ENCODE measurements at places on chromosomes 3 and 15. TPM values are rescaled to one million over a fixed set of nuclear protein-coding genes. Genes with fewer than 3 reads are reported as not detected.

GRCh38 chr3:38740537-38740936 lies 75.5 kb downstream of the SCN10A start:
- no peak for DNase-seq

DNA sequence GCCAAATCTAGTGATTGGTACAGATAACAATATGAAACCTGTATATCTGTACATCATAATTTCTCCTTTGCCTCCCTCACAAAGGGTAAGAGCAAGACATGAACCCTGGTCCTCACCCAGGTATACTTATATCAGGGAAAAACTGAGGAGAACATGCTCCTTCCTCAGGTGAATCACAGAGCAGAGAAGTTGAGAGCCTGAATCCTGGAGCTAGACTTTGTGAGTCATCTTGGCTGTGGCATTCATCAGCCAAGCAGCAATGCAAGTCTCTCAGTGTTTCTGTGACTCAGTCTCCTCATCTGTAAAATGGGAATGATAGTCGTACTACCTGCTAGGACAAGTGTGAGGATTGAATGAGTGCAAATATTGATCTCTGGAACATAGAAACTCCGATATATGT lies 165.7 kb upstream of the ADAMTS9 start:
- DNase-seq, result no peak

GRCh38 chr3:188899881-188900280 lies 271.9 kb upstream of the TPRG1 start:
- peak; percentile 56 for DNase-seq

DNA sequence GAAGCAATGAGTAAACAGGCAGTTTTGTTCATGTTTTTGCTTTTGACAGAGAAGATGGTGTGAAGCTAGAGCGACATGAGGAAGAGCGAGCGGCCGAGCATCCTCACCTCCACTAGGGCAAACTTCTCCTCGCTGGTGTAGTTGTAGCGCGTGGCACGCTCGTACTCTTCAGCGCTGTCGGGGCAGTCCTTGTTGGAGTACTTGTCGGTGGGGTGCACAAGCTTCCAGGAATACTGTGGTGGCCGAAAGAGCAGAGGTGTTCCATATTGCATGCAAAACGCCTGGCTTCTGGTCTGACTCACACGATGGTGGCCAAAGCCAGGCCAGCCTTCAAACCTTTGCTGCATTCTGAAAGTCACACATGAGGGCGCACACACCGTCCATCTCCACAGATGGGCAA lies 54.3 kb downstream of the CYFIP1 start:
- no peak for DNase-seq

CLDN11 gene
- 7.2 TPM for total RNA-seq

CPB1 gene
- total RNA-seq, result 19.0 TPM
